ENCODE measurements at places on chromosomes 7 and 10. TPM values are rescaled to one million over a fixed set of nuclear protein-coding genes. Genes with fewer than 3 reads are reported as not detected.

- peak; percentile 78 for DNase-seq
Observed at GRCh38 chr7:2670720-2671391, 17.1 kb upstream of the AMZ1 start.

DNA sequence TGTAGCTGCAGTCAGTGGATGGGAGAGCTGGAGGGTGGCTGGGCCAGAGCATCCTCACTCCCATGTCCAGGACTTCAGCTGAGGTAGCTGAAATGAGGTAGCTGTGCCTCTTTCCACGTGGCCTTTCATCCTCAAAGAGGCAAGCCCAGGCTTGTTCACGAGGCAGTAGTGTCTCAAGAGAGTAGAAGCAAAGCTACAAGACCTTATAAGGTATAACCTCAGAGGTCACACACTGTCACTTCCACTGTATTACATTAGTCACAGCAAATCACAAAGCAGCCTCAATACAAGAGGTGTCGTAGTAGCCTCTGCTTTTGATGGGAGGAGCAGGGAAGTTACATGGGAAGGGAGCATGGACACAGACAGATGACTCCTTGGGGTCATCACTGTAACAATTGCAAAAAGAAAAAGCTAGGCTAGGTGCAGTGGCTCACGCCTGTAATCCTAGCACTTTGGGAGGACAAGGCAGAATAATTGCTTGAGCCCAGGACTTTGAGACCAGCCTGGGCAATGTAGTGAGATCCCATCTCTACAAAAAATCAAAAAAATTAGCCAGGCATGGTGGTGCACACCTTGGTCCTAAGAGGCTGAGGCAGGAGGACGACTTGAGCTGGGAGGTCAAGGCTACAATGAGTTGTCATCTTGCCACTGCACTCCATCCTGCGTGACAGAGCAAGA is 97.5 kb downstream of the SKIDA1 start:
- no peak for DNase-seq

GRCh38 chr7:137977173-137977572 is 24.7 kb downstream of the CREB3L2 start:
- no peak for DNase-seq

Gene DYNC1I1
- 3.9 TPM for total RNA-seq

DNA sequence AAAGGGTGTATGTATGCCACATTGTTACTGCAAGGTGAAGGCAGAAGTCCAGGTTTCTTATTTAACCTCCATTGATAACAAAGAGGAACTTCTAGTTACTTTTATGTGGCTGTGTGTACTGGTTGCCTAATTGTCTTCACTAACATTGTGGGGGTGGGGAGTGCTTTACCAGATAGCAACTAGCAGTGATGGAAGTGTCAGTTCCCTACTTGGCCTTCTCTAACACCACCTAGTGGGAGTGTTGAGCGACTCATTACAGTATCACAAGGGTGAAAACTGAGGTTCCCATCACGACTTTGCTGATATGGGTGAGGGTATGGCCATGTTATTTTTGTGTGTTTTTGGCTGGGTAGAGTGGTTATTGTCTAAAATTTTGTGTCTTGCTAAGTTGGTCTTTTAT is 274.4 kb downstream of the THSD7A start:
- no peak for DNase-seq

- no peak for DNase-seq
Observed at GRCh38 chr10:45075826-45076380, 75.2 kb downstream of the ZNF22 start.
